Nucleus accumbens (tissue), 56 donors: ENCODE measurements at places on chromosomes 11 and 22.

DNA sequence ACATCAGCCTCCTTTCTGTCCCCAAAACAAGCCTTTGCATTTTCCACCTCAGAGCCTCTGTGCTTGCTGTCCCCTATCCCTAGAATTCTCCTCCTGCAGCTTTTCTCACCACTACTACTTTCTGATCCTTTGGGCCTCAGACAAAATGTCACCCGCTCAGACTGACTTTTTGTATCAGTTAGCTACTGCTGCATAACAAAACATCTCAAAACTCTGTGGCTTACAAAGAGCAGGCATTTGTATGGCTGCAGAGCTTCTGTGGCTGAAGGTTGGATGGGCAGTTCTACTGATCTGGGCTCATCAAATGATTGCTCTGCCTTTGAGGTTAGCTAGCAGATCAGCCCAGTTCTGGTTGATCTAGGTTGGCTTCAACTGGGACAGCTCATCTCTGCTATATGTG, 248.7 kb downstream of the MN1 start:
- DNase-seq, result no peak

- no peak for DNase-seq
These were observed 37.2 kb upstream of the NAV2 start for GRCh38 chr11:19675397-19675796.

- no peak for DNase-seq
These were observed 8.5 kb downstream of the MRPL16 start for GRCh38 chr11:59801981-59802638.

DNA sequence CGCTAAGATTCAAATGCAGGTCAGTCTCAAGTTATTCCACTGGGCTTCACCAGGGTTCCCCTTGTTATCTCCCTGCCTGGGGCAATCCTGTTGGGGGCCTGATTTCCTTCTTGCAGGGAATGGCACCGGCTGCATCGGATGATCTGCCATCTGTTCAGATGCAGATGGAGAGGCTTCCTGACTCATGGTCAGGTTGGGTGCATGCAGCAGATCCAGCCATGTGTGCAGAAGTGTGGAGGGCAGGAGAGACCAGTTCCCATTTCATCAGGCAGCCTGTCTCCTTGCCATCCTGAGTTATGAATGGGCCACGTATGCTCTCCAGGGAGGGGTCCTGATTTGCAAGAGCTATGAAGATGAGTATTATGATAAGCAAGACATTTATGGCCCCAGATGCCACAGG, 161.2 kb upstream of the PLET1 start:
- no peak for DNase-seq

DNA sequence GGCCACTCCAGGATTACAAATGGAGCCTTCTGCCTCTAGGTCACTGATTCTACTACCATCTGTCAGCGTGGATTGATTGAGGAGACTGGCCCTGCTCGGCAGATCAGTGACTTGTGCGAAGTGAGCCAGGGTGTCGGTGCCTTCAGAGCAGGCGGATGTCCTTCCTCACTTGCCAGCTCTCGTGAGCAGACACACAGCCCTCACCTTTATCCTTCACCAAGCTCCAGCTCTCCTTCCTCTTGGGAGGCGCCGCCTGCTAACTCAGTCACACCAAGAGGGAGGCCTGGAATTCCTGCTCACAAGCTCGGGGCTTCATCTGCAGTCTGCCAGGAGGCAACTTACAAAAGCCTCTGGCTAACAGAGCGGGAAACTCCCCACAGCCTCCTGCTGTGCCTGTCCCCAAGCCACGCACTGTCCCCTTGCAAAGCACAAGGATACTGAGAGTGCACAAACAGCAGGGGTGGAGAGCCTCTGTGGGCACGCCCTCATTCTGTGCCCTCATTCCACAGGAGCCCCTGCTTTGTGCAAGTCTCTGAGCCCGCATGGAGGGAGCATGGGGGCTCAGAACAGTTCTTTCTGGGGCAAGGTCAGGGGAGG, 3.5 kb upstream of the TCF20 start:
- no peak for DNase-seq

DNA sequence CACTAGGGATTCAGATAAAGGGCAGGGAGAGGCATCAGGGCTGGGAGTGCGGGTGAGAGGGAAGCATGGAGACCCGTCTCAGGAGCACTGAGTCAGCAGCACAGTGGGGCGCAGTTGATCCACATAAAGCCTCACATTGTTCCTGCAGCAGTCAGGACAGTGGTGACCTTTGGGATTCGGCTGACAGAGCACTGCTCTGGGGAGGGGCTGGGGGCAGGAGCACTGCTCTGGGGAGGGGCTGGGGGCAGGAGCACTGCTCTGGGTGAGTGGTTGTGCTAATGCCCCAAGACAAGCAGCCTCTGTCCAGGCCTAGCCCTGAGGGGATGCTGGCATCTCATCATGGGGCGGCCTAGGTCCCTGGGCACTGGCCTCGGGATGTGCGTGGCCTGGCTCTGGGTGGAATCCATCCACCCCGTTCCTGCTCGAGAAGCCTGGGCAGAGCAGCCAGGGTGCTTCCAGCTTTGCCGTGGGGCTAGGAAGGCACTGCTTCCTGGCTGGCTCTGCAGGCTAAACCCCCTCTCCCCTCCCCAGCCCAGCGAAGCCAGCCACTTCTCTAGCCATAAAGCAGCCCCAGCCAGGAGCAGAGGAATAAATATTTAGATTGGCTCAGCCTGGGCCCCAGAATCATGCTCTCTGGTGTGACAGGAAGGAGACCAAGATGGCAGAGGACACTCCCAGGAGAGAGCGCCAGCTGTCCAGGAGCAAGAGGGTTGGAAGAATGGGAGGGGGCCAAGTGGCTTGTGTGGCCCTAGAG, 7.3 kb downstream of the OAF start:
- peak; percentile 67 for DNase-seq

DNA sequence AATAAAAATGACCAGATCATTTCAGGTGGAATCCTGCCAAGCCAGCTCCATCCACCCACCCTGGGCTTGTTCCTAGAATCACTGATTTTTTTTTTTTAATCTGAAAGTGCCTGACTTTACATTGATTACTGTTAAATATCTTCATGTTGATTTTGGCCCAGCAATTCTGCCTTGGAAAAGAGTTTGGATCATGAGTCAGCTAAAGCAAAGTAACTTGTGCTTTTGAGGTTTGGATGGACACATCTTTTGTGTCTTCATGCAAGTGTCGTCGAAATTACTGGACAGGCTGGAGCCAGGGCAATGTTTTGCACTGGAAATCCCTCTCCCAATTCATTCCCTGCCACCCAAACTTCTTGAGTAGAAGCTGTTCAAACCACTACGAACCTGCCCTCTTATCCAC, 164.0 kb upstream of the SYT13 start:
- no peak for DNase-seq

- no peak for DNase-seq
These were observed 104.6 kb upstream of the NCAM1 start for GRCh38 chr11:112856591-112856990.

GRCh38 chr11:46249938-46250744, 27.3 kb upstream of the CREB3L1 start:
- no peak for DNase-seq

DNA sequence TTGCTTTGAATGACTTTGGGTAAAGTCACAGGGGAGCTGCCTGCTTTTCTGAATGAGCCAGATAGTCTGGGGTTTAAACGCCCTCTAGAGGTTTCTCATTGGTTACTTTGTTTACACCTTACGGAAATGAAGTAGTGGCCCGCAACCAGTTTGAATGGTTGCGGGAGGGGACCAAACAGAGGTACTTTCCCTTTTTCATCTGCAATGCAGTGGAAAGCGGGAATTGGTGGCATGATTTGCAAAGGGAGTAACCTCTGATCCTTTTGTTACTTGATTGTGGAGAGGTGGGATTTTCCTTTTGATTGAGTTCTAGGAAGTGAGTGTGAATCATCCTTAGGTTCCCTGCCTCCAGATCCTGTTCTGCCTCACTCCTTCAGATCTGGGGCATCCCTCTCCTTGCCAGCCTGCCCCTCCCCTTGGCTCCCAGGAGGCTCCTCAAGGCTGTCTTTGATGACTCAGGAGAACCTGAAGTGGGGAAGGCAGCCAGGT, 15.9 kb upstream of the GLYATL1 start:
- no peak for DNase-seq

DNA sequence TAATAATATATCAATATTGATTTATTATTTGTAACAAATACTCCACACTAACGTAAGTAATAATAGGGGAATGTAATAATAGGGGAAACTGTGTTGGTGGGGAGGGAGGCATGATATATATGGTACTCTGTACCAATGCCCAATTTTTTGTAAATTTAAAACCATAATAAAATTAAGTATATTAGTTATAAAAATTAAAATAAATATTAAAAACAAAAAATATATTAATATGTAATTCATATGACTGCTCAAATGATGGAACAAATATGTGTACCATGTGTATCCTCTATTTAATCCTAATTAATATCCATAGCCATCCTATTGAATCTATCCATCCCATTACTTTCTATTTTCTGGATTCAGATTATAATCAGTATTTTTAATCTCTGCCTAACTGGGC, 578.0 kb downstream of the KCNA4 start:
- DNase-seq, result no peak

GRCh38 chr11:10298342-10298741, 4.3 kb upstream of the SBF2 start:
- no peak for DNase-seq

GRCh38 chr11:95148406-95148805, 58.8 kb downstream of the ENDOD1 start:
- no peak for DNase-seq

GRCh38 chr22:37740455-37741311, 43.8 kb downstream of the TRIOBP start:
- DNase-seq, result no peak

DNA sequence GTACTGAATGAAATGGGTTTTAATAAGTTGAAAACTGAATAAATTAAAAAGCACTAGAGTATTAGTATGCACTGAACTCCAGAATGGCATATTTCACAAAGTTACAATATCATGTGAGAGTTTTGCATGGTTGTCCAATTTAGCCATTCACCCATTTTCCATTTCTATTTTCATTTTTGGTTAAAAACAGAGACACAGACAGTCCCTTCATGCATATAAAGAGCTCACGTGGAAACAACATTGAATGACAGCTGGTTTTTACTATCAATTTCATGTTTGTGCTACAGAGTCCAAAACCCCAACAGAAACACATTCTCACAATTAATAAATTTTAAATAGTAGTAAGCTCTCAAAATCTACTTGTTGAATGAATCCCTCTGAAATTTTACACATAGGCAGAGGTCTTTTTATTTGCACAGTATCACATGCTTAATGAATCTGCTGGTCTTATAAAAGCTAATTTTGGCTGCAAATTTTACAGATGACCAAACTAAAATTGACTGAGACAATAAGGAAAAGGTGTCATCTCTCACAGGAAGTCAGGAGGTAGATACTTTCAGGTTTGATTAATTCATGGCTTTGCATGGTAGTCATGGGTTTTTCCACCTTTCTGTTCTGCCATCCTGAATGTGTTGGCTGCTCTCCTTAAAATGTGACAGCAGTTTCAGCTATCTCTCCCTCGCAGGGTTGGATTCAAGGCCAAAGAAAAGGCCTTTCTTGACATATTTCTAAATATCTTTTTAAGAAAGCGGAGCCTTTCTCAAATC, 20.6 kb upstream of the DDI1 start:
- DNase-seq, result no peak

DNA sequence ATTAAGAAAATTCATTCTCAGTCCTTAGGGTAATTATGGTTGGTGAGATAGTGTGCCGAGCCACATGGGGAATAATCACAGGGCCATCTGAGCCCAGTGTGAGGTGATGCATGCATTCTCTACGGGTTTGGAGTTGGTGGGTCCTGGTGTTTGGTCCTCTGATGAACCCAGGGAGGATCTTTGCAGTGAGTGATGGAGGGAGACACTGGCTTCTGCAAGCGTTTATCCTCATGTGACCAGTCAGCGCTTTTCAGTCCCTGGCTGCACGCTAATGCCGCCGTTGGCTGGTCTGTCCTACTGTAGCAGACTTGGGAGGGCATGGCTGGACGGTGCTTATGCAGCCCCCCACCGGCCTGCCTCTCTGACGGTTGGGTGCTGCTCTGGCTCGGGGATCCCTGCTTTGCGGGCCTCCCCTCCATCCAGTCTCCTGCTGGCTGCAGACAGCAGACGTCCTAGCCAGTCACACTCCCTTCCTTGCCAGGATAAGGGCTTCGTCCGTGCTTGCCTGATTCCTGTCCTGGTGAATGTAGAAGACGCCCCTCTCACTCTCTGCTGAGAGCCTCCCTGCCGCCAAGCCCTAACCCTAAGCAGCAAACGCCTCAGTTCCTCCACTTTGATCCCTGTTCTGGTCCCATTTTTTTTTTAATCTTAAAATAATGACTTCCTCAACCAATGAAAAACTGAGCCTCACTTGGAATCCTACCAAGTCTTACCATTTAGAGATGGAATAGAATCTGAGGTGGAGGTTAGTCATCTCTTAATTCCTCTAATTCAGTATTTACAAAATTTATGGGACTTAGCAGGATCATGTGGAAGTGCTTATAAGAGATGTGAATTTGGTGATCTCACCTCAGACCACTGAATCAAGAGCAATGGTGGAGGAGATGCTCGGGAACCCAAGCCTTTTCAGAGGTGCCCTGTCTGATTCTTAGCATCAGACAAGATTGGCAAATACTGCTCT, 143.7 kb upstream of the SORL1-AS1 start:
- no peak for DNase-seq

- peak; percentile 91 for DNase-seq
These were observed at the start of gene ZDHHC13 for GRCh38 chr11:19116971-19117759. Gene ZDHHC13, plus strand, starts transcription at chr11:19117168. Its CDS starts 82 bp downstream, at chr11:19117250.

- no peak for DNase-seq
These were observed 57.4 kb downstream of the IGLL1 start for GRCh38 chr22:23522623-23523251.

GRCh38 chr22:44555046-44555445, 57.0 kb upstream of the RTL6 start:
- no peak for DNase-seq

DNA sequence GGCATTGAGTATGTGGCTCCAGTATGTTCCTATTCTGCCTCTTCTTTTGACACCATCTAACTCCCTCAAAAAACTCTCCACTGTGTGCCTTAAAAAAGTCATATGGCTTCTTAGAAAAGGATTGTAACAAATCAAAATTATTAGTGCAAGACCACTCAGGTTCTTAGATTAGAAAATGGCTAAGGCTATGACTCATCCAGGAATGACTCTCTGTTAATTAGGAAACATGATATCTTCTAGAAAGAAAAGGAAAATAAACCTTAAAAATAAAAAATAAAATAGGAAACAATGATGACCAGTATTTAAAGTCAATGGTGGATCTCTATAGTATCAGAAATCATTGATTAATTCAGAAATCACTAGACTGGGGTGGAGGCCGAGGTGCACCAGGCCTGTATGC, 21.7 kb downstream of the SLC25A17 start:
- no peak for DNase-seq

GRCh38 chr11:1077417-1078119, 2.9 kb downstream of the MUC2 start:
- DNase-seq, result no peak
